Cortex of kidney (tissue), 1 donor: ENCODE measurements at places on chromosomes 16 and 17.

- no peak for DNase-seq
These were observed 91.5 kb downstream of the SNX11 start for GRCh38 chr17:48198950-48199541.

GRCh38 chr16:3612510-3613466 is 1.4 kb upstream of the SLX4 start:
- DNase-seq: no peak

DNA sequence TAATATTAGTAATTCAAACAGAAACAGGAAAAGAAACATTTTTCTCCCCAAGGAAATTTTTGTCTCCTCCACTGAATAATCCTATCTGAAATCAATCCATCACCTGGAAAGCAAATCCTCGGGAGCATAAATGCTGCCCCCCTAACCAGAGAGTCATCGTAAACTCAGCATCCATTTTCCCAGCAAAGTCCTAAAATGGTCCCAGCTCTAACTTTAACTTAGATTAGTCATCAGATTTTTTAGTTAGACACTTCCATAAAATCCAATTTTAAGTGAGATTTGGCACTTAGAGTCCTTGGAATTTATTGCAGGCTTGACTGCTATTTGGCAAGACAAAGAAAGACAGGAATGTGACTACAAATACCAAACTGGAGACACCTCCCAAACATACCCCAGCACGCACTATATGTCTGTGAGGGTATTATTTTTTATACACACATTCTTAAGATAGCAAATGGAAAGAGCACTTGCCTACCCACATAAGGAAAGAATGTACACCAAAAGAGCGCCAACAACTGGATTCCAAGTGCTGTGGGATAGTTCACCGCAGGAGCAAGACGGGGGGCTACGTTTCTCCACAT is 15.4 kb downstream of the SCO1 start:
- DNase-seq: no peak

GRCh38 chr17:10735251-10735650 is 5.4 kb upstream of the TMEM220 start:
- DNase-seq: no peak
